ENCODE measurements at places on chromosomes 11 and 22.

- DNase-seq = no peak
Measured at GRCh38 chr11:34604145-34604544, 16.7 kb upstream of the EHF start.

GRCh38 chr11:86746514-86746913, 53.8 kb upstream of the PRSS23 start:
- no peak for DNase-seq

DNA sequence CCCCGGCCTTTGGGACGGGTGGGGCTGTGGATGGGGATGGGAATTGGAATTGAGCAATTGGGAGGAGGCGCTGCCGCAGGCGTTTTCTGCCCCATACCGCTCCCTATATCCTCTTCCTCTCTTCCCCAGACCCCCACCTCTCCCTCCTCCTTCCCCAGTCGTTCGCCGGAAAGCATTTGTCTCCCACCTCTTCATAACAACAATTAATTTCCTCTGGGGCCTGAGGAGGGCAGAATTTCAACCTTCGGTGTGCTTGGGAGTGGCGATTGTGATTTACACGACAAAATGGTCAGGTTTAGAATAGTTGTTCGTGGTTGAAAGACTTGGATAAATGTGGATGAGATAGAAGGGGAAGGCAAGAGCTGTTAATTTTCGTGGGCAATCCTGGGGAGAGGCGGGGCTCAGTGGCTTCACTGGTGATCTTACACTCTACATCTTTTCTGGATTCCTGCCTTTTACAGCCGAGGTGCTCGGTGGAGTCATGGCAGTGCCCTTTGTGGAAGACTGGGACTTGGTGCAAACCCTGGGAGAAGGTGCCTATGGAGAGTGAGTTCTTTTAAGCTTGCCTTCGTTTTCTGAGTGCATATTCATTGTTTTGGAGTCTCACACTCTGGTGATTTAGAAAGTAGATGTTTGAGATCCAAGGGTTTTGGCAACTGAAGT, 1.5 kb downstream of the CHEK1 start:
- DNase-seq = peak; percentile 90

DNA sequence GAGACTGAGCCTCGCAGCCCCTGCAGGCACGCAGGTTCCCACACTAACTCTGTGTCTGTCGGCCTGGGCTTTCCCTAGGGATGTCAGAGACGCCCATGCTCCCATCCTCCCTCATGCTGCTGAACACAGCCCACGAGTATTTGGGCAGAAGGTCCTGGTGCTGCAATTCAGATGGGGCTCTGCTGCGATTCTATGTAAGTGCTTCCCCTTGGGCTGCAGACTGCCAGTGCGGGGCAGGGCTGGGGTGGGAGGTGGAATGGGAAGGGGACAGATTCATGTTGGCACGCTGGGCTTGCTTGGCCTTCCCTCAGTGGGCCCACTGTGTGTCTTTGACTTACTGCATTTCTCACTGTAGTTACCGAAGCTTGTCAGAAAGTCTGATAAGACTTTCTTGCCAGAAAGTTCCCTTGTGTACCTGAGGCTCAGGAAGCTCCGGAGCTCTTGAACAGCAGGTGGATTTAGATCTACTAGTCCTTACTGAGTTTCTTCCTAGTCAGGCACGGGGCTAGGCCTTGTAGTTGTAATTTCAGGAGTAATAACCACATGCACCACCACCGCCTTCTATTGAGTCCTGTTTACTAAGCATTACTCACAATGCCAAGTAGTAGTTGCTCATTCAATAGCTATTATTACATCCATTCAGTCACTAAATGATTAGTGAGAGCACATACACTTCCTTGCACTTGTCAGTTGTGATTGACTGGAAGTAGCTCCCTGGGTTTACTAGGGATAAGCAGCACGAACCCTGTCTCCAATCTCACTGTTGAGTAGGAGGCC, 65.2 kb downstream of the CABIN1 start:
- no peak for DNase-seq

- no peak for DNase-seq
Measured at GRCh38 chr22:48925450-48925849, 902.2 kb downstream of the BRD1 start.

DNA sequence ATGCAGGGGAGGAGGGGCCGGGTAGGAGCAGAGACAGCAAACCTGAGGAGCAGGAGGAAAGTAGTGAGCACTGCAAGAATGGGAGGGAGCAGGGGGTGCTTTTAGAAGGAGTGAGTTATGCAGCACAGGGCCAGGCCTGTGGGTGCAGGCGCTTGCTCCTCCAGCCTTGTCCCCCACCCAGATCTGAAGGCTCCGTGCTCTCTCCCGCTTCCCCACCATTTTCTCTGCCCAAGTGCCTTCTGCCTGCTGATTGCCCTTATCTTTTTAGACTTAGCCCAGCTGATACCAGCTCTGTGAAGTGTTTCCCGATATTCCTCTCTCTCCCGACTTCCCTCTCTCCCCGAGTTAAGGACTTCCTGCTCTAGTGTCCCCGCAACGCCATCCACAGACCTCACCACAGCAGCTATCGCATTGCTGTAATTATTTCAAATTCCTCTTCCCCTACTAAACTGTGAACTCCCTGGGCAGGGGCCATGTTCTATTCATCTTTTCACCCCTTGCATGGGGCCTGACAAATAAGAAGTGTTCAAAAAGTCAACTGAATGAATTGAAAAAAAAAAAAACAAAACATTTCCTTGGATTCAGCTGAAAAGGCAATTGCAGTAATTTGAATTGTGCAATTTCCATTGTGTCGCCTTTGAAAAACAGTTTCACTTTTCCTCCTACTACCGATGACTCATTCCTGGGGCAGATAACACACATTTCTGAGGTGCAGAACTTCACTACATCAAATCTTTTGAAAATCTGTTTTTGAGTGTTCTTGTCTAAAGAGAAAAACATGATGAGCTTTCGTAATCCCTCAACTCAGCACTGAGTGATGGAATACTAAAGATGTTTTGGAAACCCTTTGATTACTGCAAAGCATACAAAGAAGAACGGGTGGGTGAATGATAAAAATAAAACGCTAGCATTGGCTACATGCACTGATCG, 69.7 kb upstream of the BMAL1 start:
- DNase-seq = peak; percentile 79

DNA sequence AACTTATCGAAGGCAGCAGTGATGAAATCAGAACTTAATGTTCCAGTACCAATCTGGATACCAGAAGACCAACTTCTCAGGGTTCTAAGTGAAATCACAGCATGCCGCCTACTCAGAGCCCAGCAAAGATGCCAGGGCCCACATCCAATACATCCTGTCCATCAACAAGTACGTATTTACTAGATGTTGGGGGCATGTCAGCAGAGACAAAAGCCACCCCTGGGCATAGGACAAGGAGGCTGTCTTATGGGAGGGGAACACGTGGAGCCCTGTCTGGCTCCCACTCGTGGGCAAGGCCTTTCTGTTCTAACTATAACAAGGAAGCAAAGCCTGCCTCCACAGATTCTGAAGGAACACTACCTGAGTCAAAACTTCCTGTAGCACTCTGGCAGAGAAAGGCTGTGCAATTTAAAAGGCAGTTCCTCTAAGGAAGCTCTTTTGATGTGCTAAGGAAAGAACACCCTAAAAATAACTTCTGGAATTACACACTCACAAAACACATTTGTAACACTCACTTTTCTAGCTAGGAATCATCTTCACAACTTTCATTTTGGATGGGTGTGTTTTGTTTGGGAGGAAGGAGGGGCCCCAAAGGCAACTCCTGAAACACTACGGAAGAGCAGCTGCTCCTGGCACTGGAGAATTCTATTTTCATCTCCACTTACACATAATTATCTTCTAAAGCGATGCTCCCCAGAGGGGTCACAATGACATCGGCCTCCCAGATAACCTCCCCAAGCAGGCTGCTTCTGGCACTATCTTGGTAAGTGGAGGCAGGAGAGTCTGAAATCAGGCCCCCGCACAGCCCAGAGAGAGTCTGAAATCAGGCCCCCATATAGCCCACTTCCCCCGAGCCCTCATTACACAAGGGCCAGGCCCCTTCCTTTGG, 14.2 kb downstream of the SMCO4 start:
- DNase-seq = no peak

DNA sequence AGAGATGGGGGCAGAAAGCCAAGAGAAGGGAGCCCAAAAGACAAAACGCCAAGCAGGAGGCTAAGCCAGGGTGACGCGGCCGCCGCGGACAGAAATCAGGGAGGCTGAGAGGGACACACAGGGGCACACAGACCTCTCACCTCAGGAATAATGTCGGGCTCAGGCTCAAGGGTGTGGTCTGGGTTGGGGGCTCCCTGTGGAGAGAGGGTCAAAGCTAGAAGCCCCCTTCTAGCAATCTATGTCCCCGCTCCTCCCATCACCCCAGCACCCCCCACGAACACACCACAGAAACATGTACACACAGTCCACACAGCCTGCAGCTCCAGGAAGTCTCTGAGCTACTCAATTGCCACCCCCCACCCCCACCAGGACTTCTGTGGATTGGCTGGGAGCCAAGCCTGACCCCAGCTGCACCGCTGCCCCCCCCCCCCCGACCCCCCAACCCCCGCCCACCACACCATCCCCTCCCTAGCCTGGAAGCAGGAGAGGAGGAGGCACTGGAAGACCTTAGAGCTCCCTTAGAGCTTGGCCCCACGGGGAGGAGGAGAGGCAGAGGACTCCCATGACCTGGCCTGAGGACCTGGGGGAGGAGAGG, 6.9 kb downstream of the BCL9L start:
- DNase-seq = no peak

DNA sequence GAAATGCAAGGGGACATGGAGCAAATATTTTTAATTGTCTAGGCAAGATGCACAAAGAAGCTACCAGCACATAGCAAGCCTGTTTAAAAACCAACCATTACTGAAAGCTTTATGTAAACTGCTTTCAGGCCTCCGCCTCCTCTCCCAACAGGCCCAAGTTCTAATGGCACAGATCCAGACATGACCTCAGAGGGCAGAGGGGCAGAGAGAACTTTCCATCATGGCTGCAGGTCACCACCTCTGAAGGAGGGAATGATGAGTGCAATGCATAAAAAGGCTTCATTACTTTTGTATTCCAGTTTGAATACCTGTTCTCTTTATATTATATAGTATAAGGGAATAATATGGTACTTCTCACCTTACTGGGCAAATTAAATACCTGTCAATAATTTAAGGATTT, 15.2 kb downstream of the DDX17 start:
- peak; percentile 57 for DNase-seq

- DNase-seq = no peak
Measured at GRCh38 chr22:30408388-30409102, 11.7 kb downstream of the SEC14L2 start.

GRCh38 chr11:47289856-47290255, 19.9 kb downstream of the MADD start:
- DNase-seq = no peak

GRCh38 chr11:46673713-46674462, 26.5 kb downstream of the ARHGAP1 start:
- DNase-seq = no peak
